ENCODE measurements at places on chromosomes 7 and 10. TPM values are rescaled to one million over a fixed set of nuclear protein-coding genes. Genes with fewer than 3 reads are reported as not detected.

DNA sequence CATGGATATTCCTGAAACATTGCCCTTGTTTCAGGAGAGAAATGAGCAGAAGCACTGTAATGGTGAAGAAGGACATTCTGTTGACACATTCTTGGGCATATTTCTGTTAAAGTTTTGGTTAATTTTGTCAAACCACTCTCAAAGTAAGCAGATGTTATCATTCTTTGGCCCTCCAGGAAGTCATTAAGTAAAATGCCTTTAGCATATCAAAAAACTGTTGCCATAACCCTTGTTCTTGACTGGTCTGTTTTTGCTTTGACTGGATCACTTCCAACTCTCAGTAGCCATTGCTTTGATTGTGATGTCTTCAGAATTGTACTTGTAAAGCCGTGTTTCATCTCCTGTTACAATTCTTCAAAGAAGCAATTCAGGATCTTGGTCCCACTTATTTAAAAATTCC, 404.3 kb upstream of the LRRTM3 start:
- no peaks in the 10 kb centered on the region for H3K4me1 ChIP-seq
- H3K27ac ChIP-seq = no peak overlapping the region
- DNase-seq = no peak
- no peak overlapping the region for H3K4me3 ChIP-seq
- no peaks in the 10 kb centered on the region for H3K36me3 ChIP-seq

PPP1R9A gene
- total RNA-seq = not detected

- H3K4me3 ChIP-seq = no peak overlapping the region
- DNase-seq = no peak
- peaks cover 87% of the 10 kb centered on the region for H3K27me3 ChIP-seq
- peaks cover 34% of the 10 kb centered on the region for H3K4me1 ChIP-seq
Measured at GRCh38 chr10:93070378-93071176, 3.1 kb upstream of the CYP26A1 start.

- no peak overlapping the region for H3K4me3 ChIP-seq
- no peak for DNase-seq
- H3K27ac ChIP-seq = no peak overlapping the region
- peaks cover 4% of the 10 kb centered on the region for H3K36me3 ChIP-seq
- H3K4me1 ChIP-seq = peaks cover 25% of the 10 kb centered on the region
- H3K27me3 ChIP-seq = no peaks in the 10 kb centered on the region
Measured at GRCh38 chr7:157564517-157565177, 227.8 kb downstream of the DNAJB6 start.

DNA sequence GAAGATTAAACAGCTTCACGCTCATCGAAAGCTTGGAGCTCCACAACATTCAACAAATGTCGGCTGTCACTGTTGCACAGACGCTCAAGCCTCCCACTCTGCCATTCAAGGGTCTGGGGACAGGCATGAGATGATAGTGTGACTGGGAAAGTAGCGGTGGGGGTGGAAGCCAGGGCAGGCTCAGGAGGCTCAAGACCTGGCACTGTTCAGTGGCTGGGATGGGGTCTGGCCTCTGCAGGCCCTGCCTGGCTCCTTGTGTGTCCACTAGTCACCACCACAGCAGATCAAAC, 13.5 kb upstream of the GTPBP4 start:
- peaks cover 13% of the 10 kb centered on the region for H3K27me3 ChIP-seq
- peaks cover 9% of the 10 kb centered on the region for H3K36me3 ChIP-seq
- no peak for DNase-seq

GGCT gene
- total RNA-seq = 34.2 TPM

DNA sequence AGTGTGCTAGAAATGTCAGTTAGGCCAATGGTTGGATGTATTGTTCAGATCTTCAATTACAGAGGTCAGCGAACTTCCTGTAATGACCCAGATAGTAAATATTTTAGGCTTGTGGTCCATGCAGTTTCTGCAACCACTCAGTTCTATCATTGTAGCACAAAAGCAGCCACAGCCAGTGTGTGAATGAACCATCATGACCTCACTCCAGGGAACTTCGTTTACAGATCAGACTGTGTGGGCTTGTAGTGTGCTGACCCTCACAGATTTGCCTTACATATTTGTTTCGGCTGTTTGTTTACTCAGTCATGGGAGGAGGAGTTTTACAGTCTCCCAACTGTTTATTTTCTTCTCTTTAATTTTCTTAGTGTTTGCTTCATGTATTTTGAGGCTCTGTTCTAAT, 55.4 kb downstream of the LANCL2 start:
- H3K36me3 ChIP-seq = no peaks in the 10 kb centered on the region
- DNase-seq = no peak

DNA sequence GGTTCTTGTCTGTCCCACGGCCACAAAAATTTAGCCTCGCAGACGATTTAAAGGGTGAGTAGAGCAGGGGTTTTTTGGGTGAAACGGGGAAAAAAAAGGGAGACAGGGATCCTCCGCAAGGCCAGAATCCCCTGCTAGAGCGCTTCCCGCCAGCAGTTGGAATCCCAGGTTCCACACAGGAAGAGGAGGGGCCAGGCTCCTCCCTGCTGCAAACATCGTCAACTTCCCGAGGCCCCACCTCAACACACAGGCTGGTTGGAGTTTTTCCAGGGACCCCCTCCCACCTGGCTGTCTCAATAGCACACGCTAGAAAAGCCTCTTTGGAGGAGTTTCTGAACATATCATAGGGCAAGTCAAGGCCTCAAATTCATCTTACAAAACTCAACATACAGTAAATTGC, 112.7 kb downstream of the MTERF1 start:
- H3K4me1 ChIP-seq = no peaks in the 10 kb centered on the region
- H3K36me3 ChIP-seq = no peaks in the 10 kb centered on the region
- H3K27me3 ChIP-seq = no peaks in the 10 kb centered on the region
- no peak for DNase-seq
- H3K4me3 ChIP-seq = no peak overlapping the region
- H3K27ac ChIP-seq = no peak overlapping the region

- peaks cover 33% of the 10 kb centered on the region for H3K36me3 ChIP-seq
- no peak for DNase-seq
- H3K4me3 ChIP-seq = no peak overlapping the region
Measured at GRCh38 chr10:91238191-91238590, 17.7 kb downstream of the PCGF5 start.

ASAH2 gene
- total RNA-seq = 3.6 TPM

OR2A1 gene
- not detected for total RNA-seq

- peaks cover 30% of the 10 kb centered on the region for H3K4me1 ChIP-seq
- H3K4me3 ChIP-seq = no peak overlapping the region
- DNase-seq = no peak
- H3K36me3 ChIP-seq = peaks cover 80% of the 10 kb centered on the region
- H3K27ac ChIP-seq = no peak overlapping the region
Measured at GRCh38 chr7:45069444-45070253, 19.1 kb downstream of the NACAD start.

IDI1 gene
- total RNA-seq = 96.5 TPM
